ENCODE measurements at places on chromosomes 5 and 9.

- DNase-seq: no peak
Observed at GRCh38 chr5:59193616-59194319, 610.9 kb downstream of the RAB3C start.

DNA sequence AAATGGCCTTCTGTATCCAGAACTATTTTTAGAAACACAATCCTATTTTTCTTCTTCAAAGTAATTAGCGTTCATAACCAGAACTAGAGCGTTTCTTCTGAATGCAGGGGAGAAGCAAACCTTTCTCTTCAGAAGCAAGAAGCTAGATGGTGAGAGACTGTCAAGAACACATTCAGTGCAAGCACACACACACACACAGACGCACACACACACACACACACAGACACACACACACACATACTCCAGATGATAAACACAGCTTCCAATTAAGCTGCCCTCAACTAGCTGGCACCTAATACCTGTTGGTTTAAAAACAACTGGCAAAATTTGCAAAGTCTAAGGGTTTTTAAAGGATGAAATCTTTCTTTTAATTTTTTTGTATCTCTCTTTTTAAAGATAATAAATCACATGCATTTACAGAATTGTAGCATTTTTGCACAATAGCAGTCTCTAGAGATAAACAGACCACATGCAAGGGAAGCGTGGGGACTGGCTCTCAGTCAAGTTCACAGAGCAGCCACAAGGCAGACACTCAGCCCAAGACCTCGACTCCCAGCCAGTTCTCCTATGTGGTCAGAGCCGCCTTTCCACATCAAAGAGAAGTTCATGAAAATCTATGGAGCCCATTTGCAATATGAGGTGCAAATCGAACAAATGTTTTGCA, 138.5 kb downstream of the TTLL11 start:
- peak; percentile 28 for DNase-seq

GRCh38 chr9:109467936-109468335, 30.2 kb downstream of the PTPN3 start:
- DNase-seq: no peak

DNA sequence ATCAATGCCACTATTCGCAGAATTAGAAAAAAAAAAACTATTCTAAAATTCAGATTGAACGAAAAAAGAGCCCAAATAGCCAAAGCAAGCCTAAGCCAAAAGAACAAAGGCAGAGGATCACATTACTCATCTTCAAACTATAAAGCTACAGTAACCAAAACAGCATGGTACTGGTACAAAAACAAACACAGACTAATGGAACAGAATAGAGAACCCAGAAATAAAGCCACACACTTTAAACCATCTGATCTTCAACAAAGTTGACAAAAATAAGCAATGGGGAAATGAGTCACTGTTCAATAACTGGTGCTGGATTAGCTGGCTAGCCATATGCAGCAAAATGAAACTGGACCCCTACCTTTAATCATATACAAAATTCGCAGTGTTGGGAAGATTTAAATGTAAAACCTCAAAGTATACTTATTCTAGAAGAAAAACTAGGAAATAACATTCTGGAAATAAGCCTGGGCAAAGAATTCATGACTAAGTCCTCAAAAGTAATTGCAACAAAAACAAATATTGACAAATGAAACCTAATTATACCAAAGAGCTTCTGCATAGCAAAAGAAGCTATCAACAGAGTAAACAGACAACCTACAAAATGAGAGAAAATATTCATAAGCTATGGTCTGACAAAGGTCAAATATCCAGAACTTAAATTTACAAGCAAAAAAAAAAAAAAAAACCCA, 153.7 kb downstream of the NDUFS4 start:
- no peak for DNase-seq

DNA sequence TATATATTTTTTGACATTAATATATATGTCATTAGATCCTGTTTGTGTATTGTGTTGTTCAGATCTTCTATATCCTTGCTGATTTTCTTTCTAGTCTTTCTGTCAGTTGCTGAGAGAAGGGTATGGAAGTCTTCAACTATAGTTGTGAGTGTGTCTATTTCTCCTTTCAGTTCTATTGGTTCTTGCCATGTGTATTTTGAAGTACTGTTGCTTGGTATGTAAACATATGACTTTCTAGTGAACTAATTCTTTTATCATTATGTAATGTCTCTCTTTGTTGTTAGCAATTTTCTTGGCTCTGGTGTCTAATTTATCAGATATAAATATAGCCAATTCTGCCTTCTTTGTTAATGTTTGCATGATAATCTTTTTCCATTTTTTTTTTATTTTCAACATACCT, 84.3 kb upstream of the CAST start:
- no peak for DNase-seq

- DNase-seq: no peak
Observed at GRCh38 chr5:175336781-175337180, 107.2 kb downstream of the DRD1 start.

DNA sequence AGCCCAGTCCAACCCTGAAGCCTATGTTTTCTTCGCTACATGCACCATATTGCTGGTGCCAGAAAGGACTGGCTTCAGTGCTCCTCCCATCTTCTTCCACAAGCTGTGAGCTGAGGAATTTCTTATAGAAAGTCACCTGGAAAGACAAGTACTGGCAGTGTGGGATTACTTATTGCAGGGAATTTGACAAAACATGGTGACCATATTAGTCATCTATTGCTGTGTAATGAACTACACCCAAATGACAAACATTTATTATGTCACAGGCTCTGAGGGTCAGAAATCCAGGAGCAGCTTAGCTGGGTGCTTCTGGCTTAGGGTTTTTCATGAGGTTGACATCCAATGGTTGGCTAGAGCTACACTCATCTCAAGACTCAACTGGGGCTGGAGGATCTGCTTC, 75.5 kb downstream of the ENTREP1 start:
- no peak for DNase-seq

- DNase-seq: no peak
Observed at GRCh38 chr9:114006155-114006550, 71.9 kb downstream of the AMBP start.

- no peak for DNase-seq
Observed at GRCh38 chr5:11062397-11062796, 301.4 kb upstream of the DAP start.

GRCh38 chr9:11794984-11795383, 898.2 kb upstream of the TYRP1 start:
- DNase-seq: no peak

- no peak for DNase-seq
Observed at GRCh38 chr5:165892383-165892782, 2387.0 kb downstream of the MAT2B start.

DNA sequence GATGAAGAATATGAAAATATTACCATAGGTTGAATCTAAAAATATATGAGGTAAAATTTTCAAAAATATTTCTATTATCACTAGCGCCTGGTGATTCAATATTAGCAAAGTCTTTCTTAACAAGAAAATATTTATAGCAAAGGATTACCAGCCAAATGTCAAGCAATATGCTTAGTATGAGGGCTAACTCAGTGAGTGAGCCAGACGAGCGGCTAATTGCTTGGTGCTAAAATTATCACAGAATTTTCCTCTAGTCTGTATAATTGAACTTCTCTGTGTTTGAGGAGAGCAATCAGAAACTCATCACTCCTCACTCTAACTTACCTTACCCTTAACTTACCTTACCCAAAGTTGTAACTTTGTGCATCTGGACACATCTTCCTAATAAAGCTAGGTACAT, 304.9 kb upstream of the PRR16 start:
- DNase-seq: no peak

DNA sequence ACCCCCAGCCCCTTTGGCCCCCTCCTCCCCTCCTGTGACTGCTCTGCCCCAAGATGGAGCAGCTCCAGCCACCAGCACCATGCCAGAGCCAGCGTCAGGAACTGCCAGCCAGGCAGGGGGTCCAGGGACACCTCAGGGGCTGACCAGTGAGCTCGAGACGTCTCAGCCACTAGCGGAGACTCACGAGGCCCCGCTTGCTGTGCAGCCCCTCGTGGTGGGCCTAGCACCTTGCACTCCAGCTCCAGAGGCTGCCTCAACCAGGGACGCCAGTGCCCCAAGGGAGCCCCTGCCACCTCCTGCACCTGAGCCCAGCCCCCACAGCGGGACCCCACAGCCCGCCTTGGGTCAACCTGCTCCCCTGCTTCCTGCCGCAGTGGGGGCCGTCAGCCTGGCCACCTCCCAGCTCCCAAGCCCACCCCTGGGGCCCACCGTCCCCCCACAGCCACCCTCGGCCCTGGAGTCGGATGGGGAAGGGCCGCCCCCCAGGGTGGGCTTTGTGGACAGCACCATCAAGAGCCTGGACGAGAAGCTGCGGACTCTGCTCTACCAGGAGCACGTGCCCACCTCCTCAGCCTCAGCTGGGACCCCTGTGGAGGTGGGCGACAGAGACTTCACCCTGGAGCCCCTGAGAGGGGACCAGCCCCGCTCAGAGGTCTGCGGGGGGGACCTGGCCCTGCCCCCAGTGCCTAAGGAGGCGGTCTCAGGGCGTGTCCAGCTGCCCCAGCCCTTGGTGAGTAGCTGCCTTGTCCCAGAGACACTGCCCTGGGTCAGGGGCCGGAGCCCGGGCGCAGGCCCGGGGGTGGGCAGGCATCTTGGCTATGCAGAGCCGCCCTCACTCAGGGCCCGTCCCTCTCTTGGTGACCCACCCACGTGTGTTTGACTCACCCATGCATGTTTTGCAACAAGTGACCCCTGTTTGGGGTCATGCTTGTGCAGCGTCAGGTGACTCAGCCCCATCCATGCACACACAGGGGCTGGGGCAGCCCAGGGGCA, 105.2 kb downstream of the WNK2 start:
- DNase-seq: no peak

GRCh38 chr5:74903165-74903787, 37.1 kb upstream of the FAM169A start:
- DNase-seq: peak; percentile 16

- DNase-seq: no peak
Observed at GRCh38 chr9:73845539-73845938, 651.6 kb upstream of the RORB start.

DNA sequence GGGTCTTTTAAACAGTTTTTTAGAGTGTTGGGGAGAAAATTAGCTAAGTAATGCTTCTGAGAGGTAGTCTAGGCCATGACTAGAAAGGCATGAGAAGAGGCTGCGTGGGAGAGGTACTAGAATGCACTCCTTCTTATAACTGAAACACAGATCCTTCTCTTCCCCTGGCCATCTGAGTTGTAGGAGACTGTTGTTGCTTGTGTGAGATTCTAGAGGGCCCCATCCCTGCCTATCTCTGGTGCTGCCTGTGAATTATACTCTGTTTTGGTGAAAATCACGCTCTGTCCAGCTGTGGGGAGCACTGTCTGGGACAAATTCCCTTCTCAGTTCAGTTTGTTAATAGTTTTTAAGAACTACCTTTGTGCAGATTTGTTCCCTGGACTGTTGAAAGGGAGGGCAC, 37.5 kb downstream of the MAP1B start:
- DNase-seq: no peak

- no peak for DNase-seq
Observed at GRCh38 chr5:124683917-124684555, 62.4 kb downstream of the ZNF608 start.

DNA sequence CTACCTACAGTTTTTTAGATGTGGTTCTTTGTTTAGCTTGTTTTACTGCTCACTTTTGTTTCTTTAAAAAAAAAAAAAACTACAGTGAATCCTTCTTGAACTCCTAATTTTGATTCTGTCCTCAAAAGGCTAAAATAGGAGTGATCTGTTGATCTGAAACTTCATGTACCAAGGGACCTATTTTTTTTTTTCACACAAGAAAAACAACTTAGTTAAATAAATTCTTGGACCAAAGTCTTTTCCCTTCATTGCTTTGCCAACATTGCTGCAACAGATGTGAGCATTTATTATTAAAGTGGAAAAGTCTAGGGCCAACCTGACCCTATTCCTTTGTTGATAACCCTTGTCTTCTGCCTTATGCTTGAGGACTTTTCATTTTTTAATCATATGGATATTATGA, 236.8 kb downstream of the ARHGEF28 start:
- no peak for DNase-seq

GRCh38 chr5:181260720-181261319, at the start of gene TRIM52:
TRIM52 (minus strand) TSS chr5:181261143; CDS start chr5:181260813, 330 bp downstream.
- DNase-seq: peak; percentile 92

GRCh38 chr5:31617867-31618266, 21.1 kb upstream of the PDZD2 start:
- DNase-seq: no peak

DNA sequence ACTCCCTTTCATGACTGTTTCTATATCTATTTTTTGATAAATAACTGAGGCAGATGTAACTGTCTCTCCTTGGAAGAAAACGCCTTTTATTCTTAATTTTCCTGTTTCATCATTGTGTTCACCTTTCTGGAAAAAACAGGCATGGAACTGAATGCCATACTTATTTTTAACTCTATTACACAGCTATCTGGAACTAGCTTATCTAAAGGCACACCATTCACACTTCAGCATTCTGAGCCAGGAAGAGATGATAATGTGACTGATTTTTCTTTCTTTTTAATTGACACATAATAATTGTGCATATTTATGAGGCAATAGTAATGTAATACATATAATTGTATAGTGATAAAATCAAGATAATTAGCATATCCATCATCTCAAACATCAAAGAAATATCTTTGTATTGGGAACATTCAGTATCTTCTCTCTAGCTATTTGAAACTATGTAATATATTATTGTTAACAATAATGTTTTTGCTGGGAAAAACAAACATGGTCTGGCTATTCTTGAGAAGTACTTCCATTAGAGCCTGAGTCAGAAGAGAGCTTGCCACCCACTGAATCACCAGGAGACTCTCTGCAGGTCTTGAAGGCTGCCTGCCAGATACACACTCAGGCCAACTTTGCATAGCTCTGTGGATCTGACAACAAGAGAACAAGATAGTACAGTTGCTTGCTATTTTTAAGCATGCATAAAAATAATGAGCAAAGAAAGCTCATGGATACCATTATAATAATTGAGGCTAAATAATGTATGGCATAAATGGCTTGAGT, 501.0 kb upstream of the EDIL3 start:
- DNase-seq: peak; percentile 6

GRCh38 chr5:73319036-73319435, 129.5 kb downstream of the FOXD1 start:
- no peak for DNase-seq

DNA sequence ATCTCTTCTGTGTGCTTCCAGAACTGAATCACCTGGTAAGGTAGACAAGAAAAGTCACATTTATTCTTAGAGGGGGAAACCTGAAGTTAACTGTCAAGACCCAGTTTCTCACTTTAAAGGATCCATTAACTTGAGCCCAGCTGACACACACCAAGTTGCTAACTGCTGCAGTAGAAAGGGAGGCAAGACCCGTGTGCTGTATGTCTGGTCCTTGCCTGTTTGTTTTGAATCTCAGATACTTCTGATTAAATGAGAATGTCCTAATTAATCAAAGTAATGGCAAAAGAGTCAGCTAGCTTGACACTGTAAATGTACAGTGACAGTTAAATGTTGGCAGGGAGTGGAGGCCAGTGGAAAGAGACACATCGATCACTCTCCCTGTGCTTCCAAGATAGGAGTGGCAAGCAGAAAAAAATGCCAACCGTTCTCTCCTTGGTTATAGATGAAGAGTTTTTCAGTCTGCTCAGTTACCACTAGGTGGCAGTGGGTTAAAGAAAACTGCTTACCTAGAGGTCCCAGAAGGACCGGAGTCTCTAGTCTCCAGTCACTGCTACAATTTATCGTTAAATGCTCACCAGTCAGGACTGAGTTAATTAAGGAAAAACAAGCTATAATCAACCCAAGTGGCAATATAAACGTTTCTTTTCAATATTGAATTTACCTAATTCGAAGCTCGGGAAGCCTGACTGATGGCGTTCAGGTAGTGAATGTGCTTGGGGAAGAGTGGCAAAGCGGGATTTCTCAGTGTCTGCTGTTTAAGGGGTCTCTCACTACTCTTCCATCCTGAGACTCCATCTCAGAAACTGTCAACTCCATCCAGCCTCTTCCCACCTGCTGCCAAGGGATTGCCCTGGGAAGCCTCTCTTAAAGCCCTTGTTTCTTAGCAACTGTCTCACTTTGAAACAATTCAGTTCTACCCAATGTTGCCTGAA, 18.4 kb downstream of the LSM11 start:
- DNase-seq: peak; percentile 69
